Right renal pelvis (tissue), 4 donors: ENCODE measurements at places on chromosomes 11 and 22.

GRCh38 chr22:23800297-23801237 lies 13.8 kb downstream of the SMARCB1 start:
- DNase-seq = no peak

DNA sequence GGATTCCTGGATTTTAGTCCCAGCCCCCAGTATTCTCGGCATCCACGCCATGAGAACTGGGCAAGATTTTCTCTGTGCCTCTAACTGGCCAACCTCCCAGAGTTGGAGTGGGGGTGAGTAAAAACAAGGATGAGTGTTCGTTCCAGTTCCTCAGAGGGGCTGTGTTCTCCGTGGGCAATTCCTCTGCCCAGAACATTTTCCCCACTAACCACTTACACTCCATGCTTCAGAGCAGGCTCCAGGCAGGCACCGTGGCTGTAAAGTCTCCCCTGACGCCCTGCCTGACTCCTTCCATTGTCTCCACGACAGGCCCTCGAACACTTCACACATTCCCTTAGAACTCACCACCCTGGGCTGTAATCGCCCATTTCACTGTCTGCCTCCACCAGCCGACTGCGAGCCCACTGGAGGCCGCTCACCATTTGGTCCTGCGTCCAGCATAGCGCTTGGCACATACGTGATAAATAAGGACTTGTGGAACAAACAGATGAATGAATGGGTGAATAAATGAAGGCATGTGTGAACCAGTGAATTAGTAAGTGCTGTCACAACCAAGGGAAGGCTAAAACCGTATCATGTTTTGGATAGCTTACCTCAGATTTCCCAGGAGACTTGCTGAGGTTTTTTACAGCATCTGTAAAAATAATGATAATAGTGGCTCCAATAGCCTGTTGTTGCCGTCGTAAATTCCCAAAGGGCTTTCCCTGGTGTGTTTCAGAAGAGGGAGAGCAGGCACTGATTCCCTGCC lies 6.1 kb downstream of the APLNR start:
- DNase-seq = no peak

GRCh38 chr11:67416416-67417335 lies 1.2 kb downstream of the CARNS1 start:
- DNase-seq = no peak

- no peak for DNase-seq
These were observed 21.5 kb upstream of the CABP2 start for GRCh38 chr11:67544616-67545242.

GRCh38 chr11:132106096-132106982 lies 735.9 kb downstream of the NTM start:
- DNase-seq = no peak

DNA sequence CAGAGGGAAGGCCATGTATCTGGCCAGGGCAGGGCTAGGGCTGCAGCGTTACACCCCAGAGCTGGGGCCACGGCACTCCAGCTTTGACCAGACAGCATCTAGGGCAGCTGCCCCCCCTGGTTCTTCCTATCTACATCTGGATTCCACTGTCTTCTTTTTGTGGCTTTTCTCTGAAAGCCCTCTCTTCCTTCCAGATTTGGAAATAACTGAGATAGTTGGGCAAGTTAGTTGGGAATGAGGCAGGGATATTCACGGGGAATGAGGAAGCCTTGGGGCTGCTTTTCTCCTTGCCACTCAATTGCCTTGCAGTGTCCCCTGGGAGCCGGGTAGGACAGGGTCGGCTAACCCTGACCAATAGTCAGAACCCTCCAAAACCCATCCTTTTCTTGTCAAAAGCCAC lies 26.8 kb downstream of the CLMP start:
- DNase-seq = no peak

DNA sequence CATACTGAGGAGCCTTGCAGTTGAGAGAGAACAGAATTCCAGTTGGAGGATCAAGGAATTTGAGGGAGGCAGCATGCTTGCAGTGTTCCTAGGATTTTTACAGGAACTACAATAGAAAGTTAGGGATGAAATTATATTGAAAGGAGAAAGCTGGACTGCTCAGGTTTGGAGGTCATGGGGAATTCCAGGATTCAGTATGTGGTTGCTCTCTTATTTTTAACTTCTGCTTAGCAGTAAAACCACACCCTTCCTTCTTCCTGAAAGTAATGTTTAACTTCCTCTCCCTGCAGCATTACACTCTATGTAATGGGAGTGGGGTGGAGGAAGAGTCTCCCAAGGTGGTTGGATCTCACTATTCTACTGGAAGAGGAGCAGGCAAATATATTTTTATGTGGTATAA lies 31.3 kb downstream of the CTNND1 start:
- no peak for DNase-seq

GRCh38 chr11:119121008-119121810 lies at the start of gene HINFP:
Gene HINFP, plus strand, starts transcription at chr11:119121580. Its CDS starts 5,365 bp downstream, at chr11:119126945.
- DNase-seq = peak; percentile 98

GRCh38 chr11:81070948-81071347 lies 1630.1 kb upstream of the TENM4 start:
- no peak for DNase-seq

DNA sequence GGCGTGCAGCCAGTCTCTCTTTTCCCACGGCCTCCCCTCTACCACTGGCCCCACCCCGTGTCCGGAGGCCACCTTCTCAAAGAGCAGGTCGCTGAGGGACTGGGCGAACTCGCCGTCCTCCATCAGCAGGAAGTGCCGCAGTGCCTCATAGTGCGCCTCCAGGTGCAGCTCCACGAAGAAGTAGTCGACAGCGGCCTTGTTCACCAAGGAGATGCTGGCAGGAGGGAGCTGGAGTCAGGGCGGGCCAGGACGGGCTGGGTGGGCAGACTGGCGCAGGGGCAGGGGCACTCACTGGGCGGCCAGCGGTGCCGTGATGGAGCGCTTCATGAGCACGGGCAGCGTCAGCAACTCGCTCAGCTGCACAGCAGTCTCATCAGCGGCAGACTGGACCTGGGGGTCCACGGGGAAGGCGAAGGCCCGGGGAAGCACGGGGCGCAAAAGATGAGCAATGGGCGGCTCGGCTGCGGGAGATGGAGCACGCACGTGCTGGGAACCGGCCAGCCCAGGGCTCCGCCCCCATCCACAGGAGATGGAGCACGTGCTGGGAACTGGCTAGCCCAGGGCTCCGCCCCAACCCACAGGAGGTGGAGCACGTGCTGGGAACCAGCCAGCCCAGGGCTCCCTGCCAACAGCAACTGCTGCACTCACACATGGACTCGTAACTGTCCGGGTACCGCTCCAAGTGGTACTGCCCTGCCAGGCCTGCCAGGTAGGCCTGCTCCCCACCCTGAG lies 18.4 kb downstream of the SELENOO start:
- DNase-seq = no peak

GRCh38 chr11:34921156-34921555 lies 4.7 kb downstream of the PDHX start:
- no peak for DNase-seq

GRCh38 chr11:102305352-102306047 lies 11.8 kb upstream of the BIRC3 start:
- no peak for DNase-seq

- no peak for DNase-seq
These were observed 83.9 kb downstream of the OTOG start for GRCh38 chr11:17630936-17631335.

DNA sequence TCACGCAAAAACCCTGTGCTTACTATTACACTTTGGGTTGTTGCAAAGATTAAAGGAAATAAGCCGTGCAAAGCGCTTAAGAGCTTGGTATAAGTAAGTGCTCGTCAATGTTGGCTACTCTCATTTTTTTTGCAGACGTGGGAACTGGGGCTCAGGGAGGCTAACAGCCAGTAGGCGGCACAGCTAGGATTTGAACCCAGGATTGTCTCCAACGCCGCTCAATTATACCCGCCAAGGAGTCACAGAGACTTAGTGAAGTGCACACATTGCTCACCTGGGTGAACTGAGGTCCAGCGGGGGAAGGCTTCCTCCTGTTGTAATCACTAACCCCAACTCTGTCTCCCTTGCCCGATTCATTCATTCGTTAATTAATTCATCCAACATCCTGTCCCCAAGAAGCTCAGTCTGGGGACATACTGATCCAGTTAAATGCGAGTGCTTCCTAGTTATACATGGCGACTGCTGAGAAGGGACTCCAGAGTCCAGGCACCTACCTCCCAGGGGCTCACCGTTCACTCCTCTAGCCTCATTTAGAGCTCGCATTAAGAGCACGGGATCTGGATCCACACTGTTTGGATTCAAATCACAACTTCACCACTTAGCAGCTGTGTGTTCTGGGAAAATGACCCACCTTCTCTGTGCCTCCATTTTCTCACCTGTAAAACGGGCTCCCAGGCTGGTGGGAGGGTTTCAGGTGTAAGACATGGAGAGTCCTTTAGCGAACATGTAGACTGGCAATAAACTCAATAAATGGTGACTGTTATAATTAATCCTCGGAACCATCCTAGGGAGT lies 838 bp upstream of the MTFP1 start:
- DNase-seq = no peak

DNA sequence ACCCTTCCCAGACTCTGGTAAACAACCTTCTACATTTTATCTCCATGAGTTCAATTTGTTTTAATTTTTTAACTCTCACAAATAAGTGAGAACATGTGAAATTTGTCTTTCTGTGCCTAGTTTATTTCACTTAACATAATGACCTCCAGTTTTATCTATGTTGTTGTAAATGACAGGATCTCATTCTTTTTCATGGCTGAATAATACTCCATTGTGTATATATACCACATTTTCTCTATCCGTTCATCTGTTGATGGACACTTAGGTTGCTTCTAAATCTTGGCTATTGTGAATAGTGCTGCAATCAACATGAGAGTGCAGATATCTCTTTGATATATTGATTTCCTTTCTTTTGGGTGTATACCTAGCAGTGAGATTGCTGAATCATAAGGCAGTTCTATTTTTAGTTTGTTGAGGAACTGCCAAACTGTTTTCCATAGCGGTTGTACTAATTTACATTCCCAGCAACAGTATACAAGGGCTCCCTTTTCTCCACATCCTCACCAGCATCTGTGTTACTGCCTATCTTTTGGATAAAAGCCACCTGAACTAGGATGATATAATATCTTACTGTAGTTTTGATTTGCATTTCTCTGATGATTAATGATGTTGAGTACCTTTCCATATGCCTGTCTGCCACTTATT lies 93.9 kb downstream of the ATG16L2 start:
- no peak for DNase-seq

DNA sequence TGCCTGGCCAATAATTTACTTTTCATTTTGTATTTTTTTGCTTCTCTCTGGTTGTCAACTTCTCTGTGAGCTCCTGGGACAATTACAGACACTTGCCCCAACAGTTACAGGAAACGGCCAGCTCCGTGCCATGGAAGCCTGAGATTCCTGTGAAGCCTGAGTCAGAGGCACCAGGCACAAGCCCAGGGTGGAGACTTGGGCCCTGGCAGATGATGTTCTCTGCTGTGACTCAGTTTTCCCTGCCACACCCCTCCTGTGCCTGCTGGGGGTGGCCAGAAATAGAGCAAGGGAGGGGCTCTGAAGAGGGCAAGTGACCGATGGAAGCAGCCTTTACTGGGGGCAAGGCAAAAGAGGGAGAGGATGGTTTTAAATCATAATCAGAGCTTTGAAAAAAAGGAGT lies 4.9 kb downstream of the ATP5MGL start:
- DNase-seq = no peak

DNA sequence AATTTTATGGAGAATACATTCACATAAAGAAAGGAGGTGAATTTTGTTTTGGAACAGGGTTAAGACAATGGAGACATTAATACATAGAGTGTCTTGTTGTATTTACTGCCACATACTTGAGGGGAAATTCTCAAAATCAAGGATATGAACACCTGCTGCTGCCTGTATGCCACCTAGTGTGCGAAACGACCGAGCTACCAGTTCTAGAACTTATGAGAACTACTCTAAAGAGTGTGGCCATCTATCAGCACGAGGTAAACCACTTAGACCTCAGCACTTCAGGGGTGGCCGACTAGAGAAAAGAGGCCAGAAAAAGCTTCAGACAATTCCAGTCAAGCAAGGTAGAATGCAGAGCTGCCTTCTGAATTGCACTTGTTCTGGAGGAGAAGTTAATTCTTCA lies 1.5 kb upstream of the AGBL2 start:
- no peak for DNase-seq
